ENCODE measurements at places on chromosomes 2 and 18.

GRCh38 chr2:156810094-156810493, 373.9 kb downstream of the GPD2 start:
- no peak for DNase-seq

- DNase-seq = no peak
Measured at GRCh38 chr18:79765491-79766245, 32.1 kb upstream of the KCNG2 start.

- no peak for DNase-seq
Measured at GRCh38 chr2:176872406-176872805, 340.2 kb upstream of the HNRNPA3 start.

DNA sequence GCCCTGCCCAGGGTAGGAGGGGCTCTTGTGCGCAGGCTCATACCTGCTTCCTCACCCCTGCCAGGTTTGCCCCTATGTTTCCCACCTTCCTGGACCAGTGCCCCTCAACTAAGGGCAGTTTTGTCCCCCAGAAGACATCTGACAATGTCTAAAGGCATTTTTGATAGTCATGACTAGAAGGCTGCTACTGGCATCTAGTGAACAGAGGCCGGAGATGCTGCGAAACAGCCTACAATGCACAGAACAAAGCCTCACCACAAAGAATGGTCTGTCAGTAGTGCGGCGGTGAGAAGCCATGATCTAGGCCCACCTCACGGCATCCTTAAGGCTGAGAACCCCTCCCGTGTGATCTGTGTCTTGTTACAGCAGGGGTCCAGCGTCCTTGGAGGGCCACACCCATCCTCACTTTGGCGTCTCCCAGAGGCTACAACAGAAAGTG, 96.0 kb downstream of the TMEM17 start:
- no peak for DNase-seq

GRCh38 chr2:234289834-234290590, 206.9 kb downstream of the ARL4C start:
- DNase-seq = no peak
